ENCODE measurements at places on chromosomes 7 and 10.

GRCh38 chr10:7035126-7035761, 375.6 kb downstream of the SFMBT2 start:
- no peak for DNase-seq

DNA sequence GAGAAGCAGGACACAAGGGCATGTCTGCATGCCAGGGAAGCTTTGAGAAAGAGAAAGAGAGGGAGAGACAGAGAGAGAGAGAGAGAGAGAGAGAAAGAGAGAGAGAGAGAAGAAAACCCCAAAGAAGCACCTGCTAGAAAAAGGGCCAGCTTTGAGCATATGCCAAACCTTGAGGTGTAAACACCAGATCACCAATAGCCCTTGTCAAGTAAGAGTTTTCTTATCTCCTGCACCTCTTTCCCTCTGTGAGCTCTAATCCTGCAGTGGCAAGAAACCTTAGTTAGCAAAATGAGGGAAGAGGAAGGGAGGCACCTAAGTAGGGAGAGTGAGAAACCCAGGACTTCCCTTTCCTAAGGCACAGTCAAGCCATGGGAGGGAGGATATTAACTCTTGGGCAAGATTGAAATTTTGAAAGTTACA, 11.3 kb upstream of the TRDMT1 start:
- DNase-seq: no peak

DNA sequence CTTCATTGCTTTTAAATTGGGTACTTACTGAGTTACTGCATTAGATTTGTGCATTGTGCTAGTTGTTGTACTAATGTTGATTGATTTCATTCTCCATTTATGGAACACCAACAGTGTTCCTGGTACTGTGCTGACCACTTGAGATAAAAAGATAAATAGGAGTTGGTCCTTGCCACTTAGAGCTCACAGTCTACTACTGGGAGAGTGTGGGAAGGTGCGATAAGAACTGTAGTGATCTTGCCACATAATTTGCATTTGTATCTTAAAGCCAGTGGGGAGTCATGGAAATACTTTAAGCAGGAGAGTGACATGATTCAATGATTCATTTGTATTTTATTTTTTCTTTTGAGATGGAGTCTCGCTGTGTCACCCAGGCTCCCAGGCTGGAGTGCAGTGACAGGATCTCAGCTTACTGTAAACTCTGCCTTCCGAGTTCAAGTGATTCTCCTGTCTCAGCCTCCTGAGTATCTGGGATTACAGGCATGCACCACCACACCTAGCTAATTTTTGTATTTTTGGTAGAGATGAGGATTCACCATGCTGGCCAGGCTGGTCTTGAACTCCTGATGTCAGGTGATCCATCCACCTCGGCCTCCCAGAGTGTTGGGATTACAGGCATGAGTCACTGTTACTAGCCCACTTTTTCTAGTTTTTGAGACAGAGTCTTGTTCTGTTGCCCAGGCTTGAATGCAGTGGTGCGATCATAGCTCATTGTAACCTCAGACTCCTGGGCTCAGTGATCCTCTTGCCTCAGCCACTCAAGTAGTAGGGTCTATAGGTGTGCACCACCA, 51.2 kb upstream of the TMEM248 start:
- no peak for DNase-seq

- peak; percentile 82 for DNase-seq
Observed at GRCh38 chr7:128904381-128905197, 5.9 kb downstream of the KCP start.

- no peak for DNase-seq
Observed at GRCh38 chr7:144397086-144397485, 6.4 kb downstream of the NOBOX start.

DNA sequence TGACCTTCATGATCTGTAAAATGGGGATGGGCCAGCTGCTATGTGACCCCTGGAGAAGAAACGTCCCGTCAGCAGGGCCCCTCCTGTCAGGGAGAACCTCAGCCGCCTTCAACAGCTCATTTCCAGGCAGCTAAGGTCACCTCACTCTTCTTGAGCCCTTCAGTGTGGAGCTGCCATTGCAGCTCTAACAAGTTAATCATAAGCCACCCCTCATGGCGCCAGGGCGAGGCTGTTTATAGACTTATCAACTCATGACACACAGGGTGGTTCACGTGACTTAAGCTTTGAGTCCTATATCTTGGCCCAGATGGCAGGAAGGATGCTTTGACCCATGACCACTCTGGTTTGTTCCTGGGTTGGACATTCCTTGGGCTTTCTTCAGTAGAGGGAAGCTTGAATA, 315.1 kb downstream of the TNS3 start:
- DNase-seq: peak; percentile 94

DNA sequence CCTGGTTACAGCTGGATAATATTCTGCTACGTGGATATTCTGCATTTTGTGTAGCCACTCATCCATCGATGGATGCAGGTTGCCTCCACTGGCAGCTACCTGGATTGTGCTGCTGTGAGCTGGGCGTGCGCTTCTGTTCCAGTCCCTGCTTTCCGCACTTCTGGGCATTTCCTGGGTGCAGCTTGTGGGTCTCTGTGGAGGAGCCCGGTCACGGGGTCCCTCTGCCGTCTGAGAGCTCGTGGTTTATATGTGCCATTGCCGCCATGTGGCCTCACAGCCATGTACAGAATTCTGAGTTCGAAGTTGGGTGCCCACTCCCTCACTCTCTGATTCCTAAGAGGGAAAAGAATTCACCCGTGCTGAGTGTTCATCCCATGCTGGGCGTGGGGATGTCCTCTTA, 38.3 kb downstream of the JAKMIP3 start:
- DNase-seq: no peak

DNA sequence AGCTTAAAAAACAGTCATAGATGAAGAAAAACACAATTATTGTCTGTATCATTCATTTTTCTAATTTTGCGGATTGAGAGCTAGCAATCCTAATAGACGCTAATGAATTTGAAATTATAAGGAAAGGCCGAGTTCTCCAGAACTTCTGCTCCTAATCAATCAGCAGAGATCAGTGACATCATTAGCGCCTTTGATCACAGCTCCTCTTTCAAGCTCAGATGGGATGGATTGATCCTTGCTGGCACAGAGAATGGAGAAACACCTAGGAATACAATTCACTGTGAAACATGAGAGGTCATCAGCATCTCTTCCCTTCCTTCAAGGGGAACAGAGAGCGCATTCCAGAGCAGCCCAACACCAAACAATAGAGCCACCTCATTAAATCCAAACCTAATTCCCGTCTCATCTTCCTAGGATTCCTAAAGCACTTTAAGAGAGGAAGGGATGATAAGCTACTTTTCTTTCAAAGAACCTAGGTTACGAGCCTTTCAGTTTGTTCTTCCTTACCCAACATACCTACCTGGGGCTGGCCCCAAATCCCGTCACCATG, 24.4 kb downstream of the GLI3 start:
- no peak for DNase-seq

- no peak for DNase-seq
Observed at GRCh38 chr7:27108390-27109127, 6.1 kb upstream of the HOXA2 start.

- DNase-seq: peak; percentile 99
Observed at GRCh38 chr7:73822319-73823173, 8.2 kb upstream of the CLDN4 start.

GRCh38 chr7:23721456-23721855, 11.4 kb downstream of the STK31 start:
- no peak for DNase-seq

DNA sequence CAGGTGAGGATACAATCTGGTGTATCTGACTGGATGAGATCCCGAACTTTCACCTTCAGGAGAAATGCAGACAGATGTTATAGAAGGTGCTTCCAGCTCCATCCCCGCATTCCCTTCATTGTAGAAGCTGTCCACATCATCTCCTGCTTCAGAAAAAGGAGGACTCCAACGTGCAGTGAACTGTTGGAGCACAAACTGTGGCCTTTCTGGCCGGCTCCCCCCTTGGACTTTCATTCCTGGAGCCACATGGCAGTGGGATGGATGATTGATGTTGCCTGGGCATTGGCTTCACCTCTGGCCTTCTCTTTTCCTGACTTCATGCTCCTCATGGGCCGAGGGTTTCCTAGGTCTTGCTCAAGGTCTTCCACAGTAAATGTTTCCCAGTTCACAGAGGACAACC, 29.6 kb upstream of the ZNF273 start:
- DNase-seq: no peak

DNA sequence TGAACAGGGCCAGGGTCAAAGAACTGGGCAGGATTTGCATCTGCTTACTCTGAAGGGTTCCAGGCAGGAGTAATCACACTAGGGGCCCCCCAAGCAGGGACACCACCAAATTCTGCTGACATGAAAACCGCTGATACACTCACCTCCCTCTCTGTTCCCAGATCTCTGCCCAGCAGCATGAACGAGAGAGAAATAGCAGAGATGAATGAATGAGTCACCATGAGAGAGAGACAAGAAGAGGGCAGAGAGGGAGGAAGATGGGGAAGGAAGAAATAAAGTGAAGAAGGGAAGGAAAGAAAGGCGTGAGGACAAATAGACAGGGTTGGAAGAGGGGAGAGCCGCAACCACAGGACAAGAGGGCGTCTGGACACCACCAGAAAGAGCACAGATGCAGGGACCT, 285.9 kb upstream of the NEBL start:
- DNase-seq: no peak

GRCh38 chr7:46955531-46955930, 626.4 kb downstream of the TNS3 start:
- no peak for DNase-seq

DNA sequence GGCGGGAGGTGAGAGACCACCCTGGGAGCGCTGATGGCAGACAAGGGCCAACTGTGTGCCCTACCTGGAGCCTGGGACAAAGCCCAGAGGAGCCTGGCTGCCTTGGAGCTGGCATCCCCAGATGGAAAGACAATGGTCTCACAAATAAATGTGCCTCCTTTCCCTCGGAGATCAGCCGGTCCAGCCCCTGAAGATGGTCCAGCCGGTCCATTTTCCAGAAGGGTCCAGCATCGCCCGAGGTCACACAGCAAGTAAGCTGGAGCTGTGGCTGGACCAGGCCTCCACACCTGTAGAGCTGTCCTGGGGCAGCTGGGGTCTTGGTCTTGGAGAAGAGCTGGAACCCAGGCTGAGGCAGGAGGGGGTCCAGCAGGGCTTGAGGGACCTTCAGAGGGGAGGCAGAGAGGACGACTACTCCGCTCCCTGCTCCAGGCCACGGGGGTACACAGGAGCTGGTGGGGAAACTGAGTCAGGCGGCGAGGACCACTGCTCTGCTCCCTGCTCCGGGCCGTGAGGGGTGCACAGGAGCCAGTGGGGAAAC, 3.6 kb downstream of the ELFN1 start:
- DNase-seq: no peak

DNA sequence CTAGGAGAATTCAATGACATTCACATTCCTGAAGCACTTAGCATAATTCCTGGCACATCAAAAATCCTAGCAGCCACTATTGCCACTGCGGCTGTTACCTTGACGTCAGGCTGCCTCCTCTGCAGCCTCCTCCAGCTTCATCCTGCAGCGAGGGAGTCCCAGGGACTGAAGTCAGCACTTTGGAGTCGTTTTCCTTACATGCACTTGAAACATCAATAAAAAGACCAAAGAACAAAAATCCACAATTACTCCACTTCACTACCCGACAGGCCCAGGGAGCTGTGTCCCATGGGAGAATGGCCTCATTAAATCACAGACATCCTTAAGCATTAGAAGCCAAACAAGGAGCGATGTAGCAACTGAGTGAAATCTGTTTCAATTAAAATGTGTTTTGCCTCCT, 48.6 kb upstream of the NANOS1 start:
- no peak for DNase-seq

GRCh38 chr7:127692200-127692599, 40.2 kb downstream of the SND1 start:
- no peak for DNase-seq

- no peak for DNase-seq
Observed at GRCh38 chr10:103044942-103045489, 126.9 kb downstream of the CNNM2 start.

- DNase-seq: no peak
Observed at GRCh38 chr10:48707472-48707871, 22.8 kb downstream of the WDFY4 start.

DNA sequence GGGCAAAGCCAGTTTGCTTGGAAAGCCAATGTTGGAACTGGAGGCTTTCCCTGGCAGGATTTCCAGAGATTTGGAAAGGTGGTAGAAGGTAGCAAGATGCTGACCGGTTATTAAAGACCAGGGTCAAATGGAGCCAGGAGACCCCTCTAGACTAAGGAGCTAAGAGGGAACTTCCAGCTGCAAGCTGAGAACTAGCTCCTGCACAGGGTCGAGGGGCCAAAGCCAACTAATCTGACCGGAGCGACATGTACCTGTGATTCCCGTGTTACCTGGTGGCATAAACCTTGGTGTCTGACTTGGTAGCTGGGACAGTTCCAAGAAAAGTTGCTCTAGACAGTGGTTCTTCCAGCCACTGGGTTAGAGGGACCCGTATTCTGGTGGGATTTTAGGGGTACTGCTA, 41.8 kb downstream of the SPDYE5 start:
- no peak for DNase-seq

DNA sequence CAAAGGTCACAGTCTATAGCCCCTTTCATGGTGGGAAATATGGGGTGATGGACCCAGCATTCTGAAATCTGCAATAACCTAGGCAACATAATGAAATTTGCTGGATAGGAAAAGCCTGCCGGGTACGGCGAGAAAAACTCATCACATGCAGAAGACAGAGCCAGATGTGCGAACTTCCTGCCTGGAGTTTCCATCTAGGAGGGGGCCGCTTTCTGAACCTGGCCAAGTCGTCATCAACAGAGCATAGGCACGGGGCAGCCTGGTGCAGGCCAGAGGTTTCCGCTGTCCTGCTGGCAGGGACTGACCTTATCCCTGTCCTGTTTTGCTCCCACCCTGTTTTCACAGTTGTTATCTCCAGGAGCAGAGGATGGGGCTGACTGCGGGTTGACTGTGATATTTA, 27.4 kb downstream of the CCDC3 start:
- DNase-seq: no peak

GRCh38 chr7:155355745-155356144, 58.1 kb downstream of the INSIG1 start:
- no peak for DNase-seq

GRCh38 chr10:99370993-99371392, 41.8 kb downstream of the CNNM1 start:
- peak; percentile 67 for DNase-seq

- DNase-seq: no peak
Observed at GRCh38 chr10:43648095-43648397, 635 bp downstream of the ZNF32 start.

GRCh38 chr7:40474790-40475680, 340.2 kb downstream of the SUGCT start:
- DNase-seq: no peak

DNA sequence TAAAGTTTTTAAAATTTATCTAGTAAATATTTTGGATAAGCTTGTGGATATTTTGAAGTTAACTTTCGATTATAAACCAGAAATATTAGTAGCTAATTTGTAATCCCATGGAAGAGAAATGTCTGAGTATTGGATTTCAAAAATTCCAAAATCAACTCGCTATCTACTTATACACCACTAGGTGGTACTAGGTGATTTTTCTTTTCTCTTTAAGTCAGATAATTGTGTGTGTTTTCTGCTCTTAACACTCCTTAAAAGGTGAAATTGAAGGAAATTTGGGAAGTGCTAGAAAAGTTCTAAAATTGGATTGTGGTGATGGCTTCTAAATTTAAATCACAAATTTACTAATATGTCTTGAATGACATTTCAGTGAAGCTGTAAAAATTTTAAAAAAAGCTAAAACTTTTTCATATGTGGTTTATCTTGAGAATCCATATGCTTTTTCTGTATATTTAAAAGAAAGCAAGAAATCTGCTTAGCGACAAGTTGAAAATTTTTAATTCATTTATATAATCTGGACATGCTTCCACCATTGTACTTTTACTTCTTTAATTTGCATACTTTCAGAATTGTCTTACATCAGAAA, 90.2 kb downstream of the IPMK start:
- peak; percentile 61 for DNase-seq

- no peak for DNase-seq
Observed at GRCh38 chr10:31154996-31155395, 123.3 kb upstream of the ZNF438 start.
